NCI-H1105 (cell line): ENCODE measurements at places on chromosomes 1 and 21.

GRCh38 chr1:5947071-5947821 is 45.0 kb downstream of the NPHP4 start:
- DNase-seq: no peak

DNA sequence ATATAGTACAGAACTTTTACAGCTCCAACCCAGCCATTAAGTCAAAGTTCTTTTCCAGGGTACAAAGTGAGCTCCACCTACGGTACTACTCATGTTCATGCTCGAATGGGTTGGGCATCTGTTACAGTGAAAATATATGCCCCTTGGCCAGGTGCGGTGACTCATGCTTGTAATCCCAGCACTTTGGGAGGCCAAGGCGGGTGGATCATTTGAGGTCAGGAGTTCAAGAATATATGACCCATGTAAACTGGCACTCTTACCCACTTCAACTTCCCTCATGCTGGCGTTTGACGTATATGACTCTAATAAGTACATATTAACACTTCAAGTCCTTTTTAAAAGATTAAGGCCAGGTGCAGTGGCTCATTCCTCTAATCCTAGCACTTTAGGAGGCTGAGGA is 71.3 kb upstream of the PKN2 start:
- DNase-seq: no peak

GRCh38 chr1:91165033-91165654 is 143.3 kb upstream of the ZNF644 start:
- DNase-seq: peak; percentile 66

GRCh38 chr1:8004803-8005573 is 21.1 kb downstream of the ERRFI1 start:
- peak; percentile 87 for DNase-seq

GRCh38 chr1:200862713-200863415 is 9.9 kb upstream of the GPR25 start:
- DNase-seq: no peak

- peak; percentile 43 for DNase-seq
These were observed 242.1 kb downstream of the OMA1 start for GRCh38 chr1:58304346-58304975.

GRCh38 chr1:178500936-178501554 is 4.3 kb upstream of the CLEC20A start:
- DNase-seq: no peak

DNA sequence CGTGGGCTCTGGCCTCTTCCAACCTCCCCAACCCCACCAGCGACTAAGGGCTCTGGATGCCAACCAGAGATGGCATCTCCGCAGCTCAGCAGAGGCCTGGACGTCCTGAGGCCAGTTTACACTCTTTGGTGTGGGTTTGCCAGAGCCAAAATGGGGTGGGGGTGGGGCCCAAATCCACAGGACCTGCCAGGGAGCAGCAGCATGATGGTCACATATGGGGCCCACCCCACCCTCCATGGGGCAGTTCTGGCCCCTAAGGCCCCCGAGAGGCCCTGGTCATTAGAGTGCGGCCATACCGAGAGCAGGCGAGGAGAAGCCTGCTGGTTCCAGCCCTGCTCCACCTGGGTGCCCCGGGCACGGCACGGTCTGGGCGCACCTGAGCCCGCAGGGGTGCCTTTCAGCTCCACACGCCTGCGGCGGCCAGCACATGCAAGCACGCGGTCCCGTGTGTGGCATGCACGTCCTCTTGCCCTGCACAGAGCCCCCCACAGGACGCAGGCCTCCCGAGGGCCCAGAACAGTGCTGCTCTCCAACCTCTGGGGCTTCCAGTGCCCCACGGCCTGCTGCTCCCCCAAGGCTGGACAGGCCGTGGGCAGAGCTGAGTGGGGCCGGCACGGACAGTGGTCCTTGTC is 4.8 kb downstream of the C1QTNF12 start:
- no peak for DNase-seq

DNA sequence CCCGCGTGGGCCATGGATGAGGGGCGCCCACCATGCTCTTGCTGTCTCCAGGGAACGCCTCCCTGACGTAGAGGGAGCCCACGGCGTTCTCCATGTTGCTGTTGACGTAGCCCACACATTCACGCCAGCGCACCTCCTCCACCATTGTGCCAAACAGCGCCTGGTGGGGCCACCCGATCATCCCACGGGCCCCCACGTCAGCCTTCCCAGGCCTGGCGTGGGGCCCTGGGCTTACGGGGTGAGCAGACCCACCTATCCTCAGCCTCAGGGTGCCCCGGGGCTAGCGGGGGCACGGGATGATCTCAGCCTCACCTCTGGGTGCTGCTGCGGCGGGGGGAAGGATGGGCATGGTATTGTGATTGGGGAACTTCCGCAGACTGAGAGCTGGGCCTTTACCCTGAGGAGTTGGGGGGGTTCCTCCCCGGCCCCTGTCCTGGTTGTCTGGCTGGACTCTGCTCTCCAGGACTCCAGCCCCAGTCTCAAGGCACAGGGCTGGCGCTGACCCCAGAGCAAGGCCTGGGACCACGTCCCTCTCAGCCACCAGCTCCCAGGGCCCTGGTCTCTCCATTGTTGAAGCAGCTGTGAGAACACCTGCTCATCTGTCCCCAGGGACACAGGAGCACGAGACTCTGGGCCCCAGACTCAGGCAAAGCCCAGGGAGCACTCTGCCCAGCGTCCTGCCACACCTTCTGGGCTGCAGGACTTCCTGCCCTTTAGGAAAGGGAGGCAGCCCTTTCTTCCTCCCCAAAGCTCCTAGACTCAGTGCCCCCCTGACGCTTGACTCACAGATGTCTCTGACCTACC is 10.2 kb downstream of the PRXL2B start:
- no peak for DNase-seq

DNA sequence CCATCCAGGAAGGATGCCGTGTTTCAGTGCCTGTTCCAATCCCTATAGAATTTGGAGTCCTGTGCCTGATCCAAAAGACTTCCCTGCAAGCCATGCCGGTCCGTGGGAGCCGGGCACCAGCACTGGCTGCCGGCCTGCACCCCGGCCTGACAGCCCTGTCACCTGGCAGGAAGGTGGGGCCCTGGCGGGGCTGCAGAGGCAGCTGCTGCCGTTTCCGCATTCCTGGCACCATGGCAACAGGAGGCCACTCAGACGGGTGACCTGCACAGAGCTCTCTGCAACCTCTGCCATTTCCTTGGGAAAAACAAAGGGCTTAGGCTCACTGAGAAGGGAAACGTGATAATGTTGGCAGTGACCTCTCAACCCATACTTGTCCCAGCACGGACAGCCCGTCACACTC is 63.2 kb upstream of the TMEM51 start:
- peak; percentile 81 for DNase-seq

GRCh38 chr1:200779326-200779725 is 40.6 kb downstream of the CAMSAP2 start:
- no peak for DNase-seq

DNA sequence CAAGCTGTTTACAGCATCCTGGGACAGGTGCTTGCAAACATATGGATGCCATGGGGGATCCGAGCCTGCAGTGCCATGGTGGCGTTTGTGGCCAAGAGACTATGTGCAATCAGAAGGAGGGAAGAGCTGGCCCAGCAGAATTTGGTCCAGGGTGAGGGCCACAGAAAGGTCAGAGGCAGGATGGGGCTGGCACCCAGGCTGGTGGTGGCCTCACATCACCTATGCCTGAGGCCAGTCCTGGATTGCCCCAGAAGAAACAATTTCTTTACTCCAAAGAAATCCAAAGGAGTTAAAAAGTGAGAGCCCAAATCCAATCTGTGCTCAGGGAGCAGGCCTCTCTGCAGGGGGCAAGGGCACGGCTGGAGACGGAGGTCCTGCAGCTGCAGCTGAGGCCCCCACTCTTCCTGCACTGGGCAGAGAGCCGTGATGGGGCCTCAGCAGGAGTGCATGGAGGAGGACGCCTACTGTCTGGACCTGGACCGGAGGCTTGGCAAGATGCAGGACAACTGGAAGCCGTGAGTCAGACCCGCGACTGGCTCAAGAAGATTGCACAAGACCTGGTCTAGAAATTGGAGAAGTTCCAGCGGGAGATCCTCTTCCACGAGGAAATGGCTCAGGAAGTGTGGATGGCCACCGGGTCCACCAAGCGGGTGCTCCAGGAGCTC is 163.5 kb downstream of the RYR2 start:
- DNase-seq: no peak

DNA sequence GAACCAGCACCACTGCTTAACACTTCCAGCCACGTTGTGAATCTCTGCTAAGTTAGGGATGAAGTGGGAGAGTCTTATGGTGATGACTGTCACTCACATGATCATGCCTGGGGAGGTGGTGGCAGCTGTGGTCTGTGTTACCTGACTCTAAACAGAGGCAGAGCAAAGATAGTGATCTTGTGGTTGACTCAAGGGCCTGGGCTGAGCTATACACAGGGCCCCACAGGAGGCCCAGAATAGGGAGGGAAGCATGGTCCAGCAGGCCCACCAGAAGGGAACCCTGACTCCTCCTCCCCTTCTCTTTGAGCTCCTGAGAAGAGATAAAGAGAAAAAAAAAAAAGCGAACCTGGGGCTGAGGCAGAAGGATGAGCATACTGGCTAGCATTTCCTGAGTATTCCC is 55.0 kb downstream of the PLXNA2 start:
- no peak for DNase-seq

DNA sequence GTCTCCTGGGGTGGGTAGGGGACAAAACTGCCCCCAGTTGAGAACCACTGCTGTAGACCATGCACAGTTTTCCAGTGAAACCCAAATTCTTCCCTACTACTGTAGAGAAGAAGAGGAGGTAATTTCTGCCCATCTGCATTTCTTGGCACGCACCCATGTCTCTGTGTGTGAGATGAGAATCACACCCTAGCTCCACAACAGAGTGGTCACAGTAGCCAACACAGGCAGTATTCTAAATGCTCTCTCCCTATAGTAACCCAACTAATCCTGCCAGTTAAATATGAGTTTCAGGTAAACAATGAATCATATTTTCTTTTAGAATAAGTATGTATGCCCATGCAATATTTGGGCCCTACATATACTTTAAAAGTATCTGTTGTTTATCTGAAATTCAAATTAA is 1.2 kb upstream of the CAPN2 start:
- DNase-seq: no peak

DNA sequence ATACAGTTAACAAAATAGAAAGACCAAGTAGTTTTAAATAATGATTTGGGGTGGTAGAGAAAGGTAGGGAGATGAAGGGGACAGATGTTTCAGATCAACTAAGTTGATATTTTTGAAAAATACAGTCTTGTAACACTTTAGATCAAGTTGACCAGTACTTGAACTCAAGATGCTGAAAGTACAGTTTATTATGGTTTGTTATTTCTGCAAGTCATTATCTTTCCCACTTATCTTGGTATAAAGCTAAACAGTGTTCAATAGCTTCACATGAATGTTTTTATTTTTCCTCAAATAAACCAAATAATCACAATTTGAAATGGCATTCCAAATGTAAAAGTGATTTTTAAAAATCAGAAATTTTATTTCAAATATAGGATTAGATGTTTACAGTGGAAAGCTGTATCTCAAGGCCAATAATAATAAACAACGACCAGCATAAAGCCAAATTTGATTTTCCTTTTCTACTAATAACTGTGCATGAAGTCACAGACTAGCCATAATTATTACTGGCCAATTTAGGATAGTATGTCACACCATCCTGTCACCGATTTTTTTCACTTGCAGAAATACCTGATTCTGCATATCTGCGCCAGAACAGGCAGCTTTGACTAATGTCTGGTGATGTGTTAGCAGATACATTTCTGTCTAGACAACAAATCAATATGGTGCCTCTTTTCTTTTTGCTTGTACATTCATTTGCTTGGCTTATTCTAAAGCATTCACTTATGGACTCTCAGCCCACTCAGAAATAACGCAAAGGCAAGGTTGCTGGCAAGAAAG is 320.2 kb downstream of the TM2D1 start:
- no peak for DNase-seq

- no peak for DNase-seq
These were observed 338.1 kb downstream of the PAPPA2 start for GRCh38 chr1:176800978-176801513.

GRCh38 chr1:206049919-206050600 is 2.9 kb upstream of the RHEX start:
- no peak for DNase-seq

DNA sequence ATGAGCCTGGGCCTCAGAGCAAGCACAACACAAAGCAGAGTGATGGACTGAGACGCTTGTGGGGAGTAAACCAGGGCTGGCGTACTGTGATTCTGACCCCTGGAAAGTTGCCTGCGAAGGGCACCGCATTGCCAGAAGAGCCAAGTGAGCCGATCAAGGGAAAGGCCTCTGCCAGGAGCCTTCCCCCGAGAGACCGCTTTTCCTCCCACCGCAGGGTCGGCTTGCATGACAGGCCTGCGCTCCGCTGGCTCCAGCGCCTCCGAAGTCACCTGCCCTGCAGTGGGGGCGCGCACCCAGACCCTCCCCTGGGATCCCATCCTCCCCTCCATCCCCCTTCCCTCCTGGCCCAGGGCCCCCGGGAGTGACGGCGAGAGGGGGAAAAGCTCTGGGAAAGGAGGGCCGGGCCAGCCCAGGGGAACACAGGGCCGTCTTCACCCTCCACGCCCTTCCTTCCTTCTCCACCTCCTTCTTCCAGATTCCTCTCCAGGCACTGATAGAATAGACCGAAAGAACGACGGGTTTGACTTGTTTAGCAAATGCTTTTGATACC is 165.0 kb downstream of the TRIM33 start:
- peak; percentile 38 for DNase-seq

GRCh38 chr1:7680207-7680954 is 90.7 kb upstream of the VAMP3 start:
- DNase-seq: peak; percentile 80

- no peak for DNase-seq
These were observed 1.2 kb downstream of the RAB25 start for GRCh38 chr1:156062189-156062588.

DNA sequence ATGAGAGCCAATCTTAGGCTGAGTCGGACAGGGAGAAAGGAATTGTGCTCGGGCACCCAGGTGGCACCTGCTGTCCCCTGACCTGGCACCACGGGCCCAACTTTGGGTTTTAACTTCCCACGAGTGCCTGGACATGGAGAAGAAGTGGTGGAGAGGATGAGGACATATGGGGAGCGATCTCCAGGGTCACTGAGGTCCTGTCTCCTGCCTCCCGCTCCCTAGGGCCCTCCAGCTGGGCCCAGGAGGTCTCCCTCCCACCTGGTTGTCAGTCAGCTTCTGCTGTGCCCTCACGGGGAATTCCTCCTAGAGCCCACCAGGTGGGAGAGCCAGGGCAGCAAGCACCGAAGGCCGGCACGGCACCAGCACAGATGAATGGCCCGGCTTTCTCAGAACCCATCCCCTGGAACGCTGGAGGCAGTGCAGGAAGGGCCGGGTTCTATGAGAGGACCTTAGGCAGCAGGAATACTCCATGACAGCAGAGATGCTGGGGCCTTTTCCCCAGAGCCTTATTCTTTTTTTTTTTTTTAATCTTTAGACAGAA is 435.5 kb downstream of the CAMTA1 start:
- no peak for DNase-seq

DNA sequence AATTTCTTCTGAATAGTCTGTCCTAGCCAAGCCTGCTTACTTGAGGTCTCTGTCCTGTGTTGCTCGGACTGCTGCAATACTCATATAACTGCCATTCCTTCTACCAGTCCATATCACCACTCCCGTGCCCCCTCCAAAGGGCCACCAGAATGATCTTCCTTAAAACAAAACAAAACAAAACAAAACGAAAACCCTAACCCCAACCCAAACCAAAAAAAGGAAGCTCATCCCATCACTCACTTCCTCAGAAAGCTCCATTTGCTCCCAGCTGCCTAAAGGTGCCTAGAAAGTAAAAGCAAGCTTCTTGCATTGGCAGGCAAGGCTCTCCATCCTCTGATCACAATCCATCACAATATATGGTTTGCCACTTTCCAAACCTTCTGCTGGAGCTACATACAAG is 20.3 kb downstream of the USP24 start:
- DNase-seq: no peak
